ENCODE measurements at places on chromosomes 1 and 21. TPM values are rescaled to one million over a fixed set of nuclear protein-coding genes. Genes with fewer than 3 reads are reported as not detected.

Gene DPT
- 22.4 TPM for total RNA-seq

Gene BECN2
- not detected for total RNA-seq

Gene MECR
- 16.7 TPM for total RNA-seq

Gene IL19
- not detected for total RNA-seq

Gene KCNT2
- 9.9 TPM for total RNA-seq

Gene SPRR5
- not detected for total RNA-seq

Gene GPA33
- total RNA-seq, result 18.4 TPM

Gene OR2T29
- total RNA-seq, result not detected

Gene MYBPH
- not detected for total RNA-seq

Gene CRP
- total RNA-seq, result not detected

Gene DCST1
- not detected for total RNA-seq

Gene TMEM81
- 3.0 TPM for total RNA-seq

Gene TMPRSS3
- 4.2 TPM for total RNA-seq

Gene ATAD3C
- total RNA-seq, result 13.8 TPM

Gene FAM177B
- not detected for total RNA-seq

Gene CYB561D1
- 5.5 TPM for total RNA-seq

Gene MEX3A
- 0.30 TPM for total RNA-seq

Gene NPHS2
- total RNA-seq, result not detected

Gene PTCH2
- total RNA-seq, result 0.30 TPM

Gene GSTM3
- total RNA-seq, result 6.2 TPM

Gene LPGAT1
- 35.4 TPM for total RNA-seq

Gene KRTAP19-5
- not detected for total RNA-seq

Gene ADCY10
- not detected for total RNA-seq

Gene PRKAA2
- total RNA-seq, result 1.0 TPM

Gene KIF21B
- total RNA-seq, result 5.8 TPM

Gene PDZK1
- total RNA-seq, result not detected

Measured in upper lobe of left lung (tissue), 6 donors.